Activated naive CD4-positive, alpha-beta T cell (primary cell): ENCODE measurements at places on chromosomes 6 and 20.

GRCh38 chr6:64477391-64477790 is 841.8 kb downstream of the PHF3 start:
- no peak for DNase-seq

- DNase-seq: no peak
Measured at GRCh38 chr6:107653183-107653580, 163.3 kb downstream of the SOBP start.

- DNase-seq: no peak
Measured at GRCh38 chr6:97815301-97815812, 532.3 kb upstream of the MMS22L start.

DNA sequence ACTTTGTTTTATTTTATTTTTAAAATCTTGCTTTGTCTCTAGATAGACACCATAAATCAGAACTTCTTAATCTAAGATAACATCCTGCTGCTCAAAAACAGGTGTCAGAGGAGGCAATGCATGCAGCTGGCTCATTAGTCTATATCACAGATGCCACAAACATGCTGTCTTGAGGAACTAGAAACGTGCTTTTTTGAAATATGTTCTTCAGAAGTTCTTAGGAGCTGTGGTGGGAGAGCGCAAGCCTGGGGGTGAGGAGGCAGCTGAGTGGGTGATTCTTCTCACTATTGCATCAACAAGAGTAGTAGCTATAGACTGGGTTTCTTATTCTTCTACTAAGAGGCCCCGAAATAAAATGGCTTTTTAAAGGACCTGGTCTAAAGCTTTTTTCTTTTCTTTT is 23.4 kb downstream of the IL22RA2 start:
- no peak for DNase-seq

- no peak for DNase-seq
Measured at GRCh38 chr6:32945108-32945760, 4.4 kb upstream of the HLA-DMB start.

GRCh38 chr20:59314997-59315396 is 14.6 kb downstream of the EDN3 start:
- DNase-seq: no peak

- DNase-seq: no peak
Measured at GRCh38 chr20:3911956-3912355, 22.8 kb downstream of the PANK2 start.

DNA sequence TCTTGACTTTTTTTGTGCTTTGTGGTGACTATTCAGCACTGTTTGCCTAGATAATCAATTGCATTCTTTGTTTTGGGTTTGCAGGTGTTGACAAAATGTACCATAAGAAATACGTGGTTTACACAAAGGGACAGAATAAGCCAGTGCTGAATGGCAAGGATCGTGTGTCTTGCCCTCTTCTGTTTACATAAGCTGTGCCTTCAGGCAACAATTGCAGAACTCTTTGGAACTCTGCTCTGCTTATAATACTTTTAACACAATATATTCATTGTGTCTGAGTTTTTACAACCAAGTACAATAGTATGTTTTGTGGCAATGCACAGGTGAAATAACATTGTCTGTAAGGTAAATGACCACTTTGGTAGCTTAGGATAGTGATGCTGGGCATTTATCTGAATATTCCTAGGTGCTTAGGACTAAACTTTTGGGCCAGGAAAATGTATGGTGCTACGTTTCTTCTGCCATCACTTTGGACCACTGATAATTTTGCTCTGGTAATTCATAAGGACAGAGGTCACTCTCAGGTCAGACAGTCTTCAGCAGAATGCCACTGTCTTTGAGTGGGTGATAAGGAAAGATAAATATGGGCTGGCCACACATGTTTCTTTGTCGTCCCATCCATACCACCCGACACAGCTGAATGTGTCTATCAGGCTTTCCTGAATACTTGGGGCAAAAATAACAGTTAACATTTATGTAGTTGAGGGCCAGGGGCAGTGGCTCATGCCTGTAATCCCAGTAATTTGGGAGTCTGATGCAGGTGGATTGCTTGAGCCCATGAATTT is 344.6 kb upstream of the IMPG1 start:
- DNase-seq: no peak

DNA sequence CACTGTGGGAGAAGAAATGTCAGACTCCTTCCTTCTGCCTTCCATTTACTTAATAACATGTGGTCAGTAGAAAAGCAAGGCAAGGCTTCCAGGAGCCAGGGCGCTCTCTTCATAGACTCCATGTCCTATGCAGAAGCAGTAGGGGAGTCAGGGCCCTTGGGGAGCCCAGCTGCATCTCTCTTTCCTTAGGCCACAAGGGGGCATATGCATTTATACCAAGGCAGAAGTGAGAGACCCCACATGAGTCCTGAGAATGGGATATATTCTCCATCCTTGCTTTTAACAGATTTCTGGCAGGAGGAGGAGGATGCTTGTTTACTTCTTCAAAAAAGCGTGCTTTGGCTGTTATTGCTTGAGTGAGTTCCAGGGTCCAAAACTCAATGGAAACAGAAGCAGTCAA is 198.5 kb downstream of the HIVEP2 start:
- DNase-seq: no peak

GRCh38 chr20:2476742-2477615 is 6.4 kb upstream of the SNRPB start:
- DNase-seq: no peak

DNA sequence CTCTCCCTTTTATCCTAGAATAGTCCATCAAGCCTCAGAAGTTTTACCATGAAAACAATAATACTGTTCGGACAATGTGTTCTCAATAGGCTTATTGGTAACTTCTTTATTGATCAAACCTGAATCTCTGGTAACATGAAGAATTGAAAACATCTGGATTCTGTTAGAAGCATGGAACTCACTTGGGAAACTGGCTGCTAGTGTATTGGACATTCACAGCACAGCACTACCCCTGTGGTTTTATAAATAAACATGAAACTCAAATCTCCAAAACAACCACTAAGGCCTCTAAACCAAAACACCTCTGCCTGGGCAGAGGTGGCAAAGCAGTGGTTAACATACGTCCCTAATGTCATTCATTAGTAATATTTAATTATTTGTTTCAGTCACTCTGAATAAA is 157.6 kb upstream of the KCNQ5 start:
- no peak for DNase-seq

- DNase-seq: no peak
Measured at GRCh38 chr20:42134265-42135098, 516.3 kb upstream of the CHD6 start.

DNA sequence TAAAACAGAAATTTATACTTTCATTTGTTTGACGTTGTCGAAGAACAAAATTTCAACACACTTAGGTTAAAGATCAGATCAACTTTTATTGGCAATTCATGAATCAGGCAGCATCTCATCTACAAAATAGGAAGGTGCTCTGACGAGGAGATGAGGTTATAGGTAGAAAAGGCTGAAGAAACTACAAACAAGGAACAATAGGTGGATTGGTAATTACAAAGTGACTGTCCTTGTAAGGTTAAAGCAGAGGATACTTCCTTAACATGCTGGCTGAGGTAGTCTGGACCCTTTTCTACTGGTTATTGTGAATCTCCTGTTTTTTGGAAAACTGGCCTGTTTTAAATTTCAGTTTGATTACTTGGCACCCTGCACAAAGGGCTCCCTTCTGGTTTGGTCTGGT is 32.5 kb upstream of the TRIM27 start:
- no peak for DNase-seq

DNA sequence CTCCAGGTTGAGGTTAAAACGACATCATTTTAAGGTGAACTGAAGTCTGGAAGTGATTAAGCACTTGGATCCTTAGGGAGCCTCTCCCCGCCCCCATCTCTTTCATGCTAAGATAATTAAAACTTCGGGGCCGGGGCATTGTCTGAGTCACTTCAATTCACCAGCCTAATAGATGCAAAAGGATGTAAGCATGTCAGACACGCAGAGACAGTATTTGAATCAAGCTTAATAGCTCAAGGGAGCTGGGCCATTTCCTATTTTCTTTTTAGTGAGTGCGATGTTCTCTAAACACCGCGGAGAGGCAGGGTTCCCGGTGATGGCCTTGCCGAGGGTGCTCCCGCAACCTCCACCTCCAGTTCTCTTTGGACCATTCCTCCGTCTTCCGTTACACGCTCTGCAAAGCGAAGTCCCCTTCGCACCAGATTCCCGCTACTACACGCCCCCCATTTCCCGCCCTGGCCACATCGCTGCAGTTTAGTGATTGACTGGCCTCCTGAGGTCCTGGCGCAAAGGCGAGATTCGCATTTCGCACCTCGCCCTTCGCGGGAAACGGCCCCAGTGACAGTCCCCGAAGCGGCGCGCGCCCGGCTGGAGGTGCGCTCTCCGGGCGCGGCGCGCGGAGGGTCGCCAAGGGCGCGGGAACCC is 516 bp upstream of the IRF4 start:
- no peak for DNase-seq

GRCh38 chr20:46144432-46145025 is 26.4 kb downstream of the CD40 start:
- DNase-seq: no peak

DNA sequence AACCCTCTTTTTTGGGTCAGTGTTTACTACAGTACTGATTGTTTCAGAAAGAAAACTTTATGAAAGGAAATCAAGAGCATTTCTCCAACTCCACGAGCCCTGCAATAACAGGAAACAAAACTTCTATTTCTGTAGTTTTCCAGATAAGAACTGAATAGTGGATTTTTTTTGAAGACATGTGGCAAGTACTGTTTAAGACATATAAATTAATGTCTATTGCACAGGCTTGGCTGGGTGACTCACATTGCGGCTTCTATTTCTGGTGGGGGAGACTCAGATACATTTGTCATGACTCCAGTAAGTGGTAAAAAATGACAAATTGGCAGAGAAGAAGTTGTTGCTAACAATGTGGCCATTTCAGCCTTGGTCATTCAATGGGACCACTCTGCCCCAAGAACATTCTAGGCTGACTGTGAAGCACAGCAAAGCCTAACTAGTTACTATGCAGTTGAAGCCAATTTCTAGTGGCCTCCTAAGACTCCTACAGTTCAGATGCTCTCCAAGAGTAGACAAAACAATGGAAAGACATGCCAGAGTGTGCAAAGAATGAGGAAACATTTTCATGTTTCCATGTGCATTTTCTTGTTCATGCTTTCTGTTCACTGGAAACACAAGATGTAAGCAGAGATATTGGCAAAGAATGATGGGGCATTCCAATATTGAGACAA is 200.9 kb downstream of the EDN1 start:
- no peak for DNase-seq

- DNase-seq: no peak
Measured at GRCh38 chr6:108169464-108170331, 3.9 kb downstream of the NR2E1 start.

DNA sequence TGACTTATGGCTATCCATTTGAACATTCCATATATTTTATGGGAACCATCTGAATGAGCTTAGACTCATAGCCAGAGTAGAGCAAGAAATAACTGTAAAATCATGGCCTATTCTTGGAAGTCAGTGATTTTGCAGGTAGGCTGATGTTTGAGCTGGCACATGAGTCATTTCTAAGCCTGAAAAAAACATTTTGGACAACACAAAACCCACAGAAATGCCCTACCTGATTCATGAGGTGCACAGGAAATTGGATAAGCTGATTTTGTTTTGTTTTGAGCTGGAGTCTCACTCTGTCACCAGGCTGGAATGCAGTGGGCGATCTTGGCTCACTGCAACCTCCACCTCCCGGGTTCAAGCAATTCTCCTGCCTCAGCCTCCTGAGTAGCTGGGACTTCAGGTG is 443.0 kb downstream of the PKHD1 start:
- DNase-seq: no peak

- no peak for DNase-seq
Measured at GRCh38 chr6:163559661-163560060, 145.1 kb downstream of the QKI start.

DNA sequence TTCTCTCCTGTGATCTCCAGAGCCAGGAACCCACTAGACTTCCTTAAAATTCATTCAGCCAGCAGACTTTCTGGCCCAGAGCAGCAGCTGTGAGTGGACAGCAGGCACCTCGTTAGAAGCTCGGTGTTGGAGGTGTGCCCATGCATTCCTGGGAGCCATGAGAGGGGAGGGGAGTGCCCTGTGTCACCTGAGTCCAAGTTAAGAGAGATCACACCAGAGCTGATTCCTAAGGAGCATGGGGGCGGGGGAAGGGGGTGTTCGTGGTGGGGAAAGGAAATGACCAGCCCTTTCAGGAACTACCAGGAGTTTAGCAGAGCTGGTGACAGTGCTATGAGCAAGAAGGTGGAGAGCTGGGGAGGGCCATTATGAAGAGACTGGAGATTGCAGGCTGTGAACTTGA is 46.9 kb downstream of the GFRA4 start:
- DNase-seq: no peak

DNA sequence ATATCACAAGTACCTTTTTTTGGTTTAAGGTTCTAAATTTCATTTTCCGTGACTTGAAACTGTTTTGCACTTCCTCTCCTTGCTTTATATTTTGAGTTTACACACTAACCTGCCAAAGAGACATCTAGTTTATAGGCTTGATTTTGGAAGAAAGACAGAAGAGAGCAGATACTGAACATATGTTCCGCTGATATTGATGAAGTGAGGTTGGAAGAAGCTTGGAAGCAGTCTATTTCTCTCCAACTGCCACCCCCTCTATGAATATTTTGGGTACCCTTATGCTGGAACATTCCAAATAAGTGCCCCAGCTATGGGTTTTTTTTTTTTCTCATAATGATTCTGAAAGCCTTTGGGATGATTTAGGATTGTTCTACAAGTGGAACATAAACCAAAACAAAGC is 150.6 kb downstream of the LAMA2 start:
- no peak for DNase-seq

DNA sequence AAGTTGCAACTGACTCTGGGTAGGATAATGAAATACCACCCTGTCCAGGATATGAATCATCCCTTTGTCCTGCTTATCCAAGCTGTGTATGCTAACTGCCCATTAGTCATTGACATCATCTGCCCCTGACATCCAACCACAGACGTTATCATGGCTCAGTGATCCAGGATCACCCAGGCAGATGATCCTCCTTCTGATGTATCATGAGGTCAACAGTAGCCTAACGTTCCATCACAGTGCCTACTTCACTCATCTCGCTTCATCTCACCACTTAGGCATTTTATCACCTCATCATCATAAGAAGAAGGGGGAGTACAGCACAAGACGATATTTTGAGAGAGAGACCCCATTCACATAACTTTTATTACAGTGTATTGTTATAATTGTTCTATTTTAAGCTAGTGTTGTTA is 13.4 kb upstream of the BTN3A2 start:
- DNase-seq: no peak

DNA sequence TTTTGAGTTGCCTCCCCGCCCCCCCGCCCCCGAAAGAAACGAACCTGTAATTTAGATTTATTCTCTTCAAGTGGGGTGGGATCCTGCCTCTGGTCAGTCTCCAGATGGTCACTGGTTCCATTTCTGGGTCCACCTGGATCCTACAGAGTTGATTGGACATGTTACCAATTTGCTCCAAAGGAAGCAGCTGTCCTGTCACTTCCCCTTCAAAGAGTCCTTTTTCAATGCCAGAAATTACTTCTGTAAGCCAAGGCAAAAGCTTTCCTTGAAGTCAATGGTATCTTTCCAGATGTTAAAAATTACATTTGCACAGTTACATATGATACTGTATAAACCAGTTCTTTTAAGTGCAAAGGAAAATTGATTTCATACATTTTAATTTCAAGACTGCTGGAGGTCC is 12.0 kb upstream of the ANKRD60 start:
- DNase-seq: no peak
